IMR-90 (cell line): ENCODE measurements at places on chromosomes 4 and X.

GRCh38 chr4:88738180-88738579 is 40.6 kb upstream of the NAP1L5 start:
- no peak for DNase-seq

DNA sequence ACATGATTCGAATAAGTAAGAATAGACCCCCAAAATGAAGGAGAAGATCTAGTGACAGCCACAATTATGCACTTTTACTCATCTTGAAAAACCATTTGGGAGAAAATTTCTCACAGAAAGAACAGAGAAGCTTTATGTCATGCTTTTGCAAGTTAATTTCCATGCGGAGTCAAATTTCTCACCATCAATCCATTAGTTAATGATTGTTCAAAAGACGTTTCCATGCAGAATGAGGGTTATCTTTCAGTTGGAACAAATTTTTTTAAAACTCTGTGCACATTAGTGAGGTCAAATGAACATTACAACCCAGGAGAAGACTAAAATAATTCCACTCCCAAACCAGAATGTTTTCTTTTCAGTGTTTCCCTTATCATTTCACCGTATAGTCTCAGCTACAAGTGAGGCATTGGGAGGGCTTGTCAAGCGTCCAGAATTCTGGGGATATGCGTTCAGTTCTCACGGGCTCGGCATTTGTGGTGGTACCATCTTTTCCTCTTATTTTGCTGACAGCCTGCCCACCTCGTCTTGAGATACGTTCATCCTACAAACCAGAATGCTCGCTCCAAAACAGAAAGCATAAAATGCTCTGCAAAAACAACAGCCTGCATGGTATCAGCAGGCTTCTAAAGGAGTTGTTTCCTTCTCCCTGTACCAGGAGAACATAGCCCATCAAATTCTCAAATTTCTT is 130.8 kb upstream of the TBL1X start:
- no peak for DNase-seq

DNA sequence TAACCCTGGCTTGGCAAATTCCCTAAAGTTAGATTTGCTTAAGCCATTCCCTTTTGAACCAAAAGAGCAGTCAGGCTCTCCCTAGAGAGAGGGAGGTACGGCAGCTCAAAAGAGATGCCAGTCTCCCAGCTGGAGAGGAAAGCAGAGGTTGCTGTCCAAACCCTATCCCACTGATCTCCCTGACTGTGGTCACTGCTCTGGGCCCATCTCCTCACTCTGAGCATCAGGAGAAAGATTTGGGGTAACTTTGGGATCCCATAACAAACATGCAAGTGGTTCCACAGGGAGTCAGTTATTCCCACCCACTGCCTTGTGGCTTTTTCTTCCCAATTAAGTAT is 17.1 kb downstream of the ACSL1 start:
- DNase-seq: peak; percentile 18

GRCh38 chrX:153777261-153778090 is 3.4 kb upstream of the SRPK3 start:
- DNase-seq: no peak

GRCh38 chrX:21933077-21933476 is 7.4 kb upstream of the SMS start:
- DNase-seq: no peak

GRCh38 chrX:39866229-39866628 is 231.5 kb downstream of the BCOR start:
- DNase-seq: no peak

DNA sequence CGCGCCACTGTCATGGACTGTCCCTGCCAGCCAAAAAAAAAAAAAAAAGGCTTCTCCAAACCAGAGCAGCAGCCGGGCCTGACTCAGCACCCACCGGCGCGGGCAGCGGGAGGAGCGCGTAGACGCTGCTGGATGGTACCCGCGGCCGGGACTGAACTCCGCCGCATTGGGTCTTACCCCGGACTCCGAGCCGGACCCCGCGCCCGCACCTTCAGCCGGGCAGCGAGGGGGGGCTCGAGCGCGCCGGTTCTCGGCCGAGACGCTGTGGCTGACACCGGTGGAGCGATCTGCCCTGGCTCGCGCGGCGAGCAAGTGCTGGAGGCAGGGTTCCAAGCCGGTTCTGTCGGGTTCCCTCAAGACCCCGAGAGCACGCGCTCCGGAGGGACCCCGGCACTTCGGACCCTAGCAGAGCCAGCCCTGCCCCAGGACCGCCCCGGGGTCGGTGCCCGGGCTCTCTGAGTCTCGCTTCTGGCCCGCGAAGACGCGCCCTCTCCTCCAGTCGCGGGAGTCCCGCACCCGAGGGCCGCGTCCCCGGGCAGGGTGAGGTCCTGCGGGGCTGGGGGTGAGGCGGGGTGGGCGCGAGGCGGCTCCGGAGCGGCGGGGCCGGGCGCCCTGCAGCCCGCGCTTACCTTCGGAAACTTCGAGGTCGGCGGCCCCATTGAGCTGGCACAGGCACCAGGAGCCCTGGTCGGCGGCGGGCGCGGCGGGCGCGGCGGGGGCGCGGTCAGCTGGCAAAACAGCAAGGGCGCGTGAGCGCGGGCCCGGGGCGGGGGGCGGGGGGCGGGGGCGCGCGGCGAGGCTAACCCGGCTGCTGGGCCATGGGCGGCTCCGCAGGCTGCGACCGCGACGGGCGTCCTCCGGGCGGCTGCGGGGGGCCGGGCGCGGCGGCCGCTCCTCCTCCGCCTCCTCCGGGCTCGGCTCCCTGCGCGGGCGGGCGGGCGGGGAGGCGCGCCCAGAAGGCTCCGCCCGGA is 11.8 kb upstream of the MAN2B2 start:
- DNase-seq: no peak

GRCh38 chr4:7354927-7355326 is 79.8 kb downstream of the PSAPL1 start:
- peak; percentile 42 for DNase-seq

GRCh38 chr4:138404251-138404650 is 162.1 kb upstream of the SLC7A11 start:
- DNase-seq: no peak
